Mesothelial cell of epicardium (in vitro differentiated cells): ENCODE measurements at places on chromosomes 6 and 20.

DNA sequence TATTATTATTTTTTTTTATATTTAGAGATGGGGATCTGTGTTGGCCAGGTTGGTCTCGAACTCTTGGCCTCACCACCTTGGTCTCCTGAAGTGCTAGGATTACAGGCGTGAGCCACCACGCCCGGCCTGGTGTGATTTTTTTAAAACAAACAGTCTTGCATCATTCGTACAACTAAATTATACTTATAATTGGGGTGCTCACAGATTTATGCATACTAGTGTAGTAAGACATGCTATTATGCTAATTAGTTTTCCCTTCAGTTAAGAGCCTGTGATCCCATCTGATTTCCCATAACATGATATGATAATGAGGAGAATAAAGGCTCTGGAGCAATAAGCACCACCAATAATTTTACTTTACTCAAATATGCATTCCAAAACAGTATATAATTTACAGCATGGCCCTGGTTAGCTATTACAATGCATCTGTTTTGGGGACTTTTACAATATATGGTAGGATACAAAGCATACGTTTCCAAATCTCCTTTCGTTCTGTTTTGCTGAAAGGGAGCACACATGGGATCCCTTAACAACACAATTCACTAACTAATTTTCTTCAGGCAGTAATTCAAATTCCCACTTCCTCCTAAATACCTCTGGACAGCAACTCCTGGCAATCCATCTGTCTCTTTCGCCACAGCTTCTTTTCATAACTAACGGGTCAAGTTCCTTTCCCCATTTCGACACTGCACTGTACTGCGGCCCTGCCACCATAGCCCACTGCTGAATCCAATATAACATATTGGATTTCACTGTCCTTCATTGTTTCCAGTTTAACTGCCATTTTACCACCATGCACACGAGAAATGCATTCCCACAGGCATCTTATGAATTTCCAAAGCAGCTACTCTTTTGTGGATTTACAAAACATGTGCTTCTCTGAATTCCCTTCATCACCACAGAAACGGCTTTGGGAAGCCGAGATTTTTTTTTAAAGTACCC, 1.7 kb downstream of the NUDT3 start:
- DNase-seq: no peak

GRCh38 chr6:138719744-138720143, 53.8 kb upstream of the CCDC28A start:
- DNase-seq: no peak

DNA sequence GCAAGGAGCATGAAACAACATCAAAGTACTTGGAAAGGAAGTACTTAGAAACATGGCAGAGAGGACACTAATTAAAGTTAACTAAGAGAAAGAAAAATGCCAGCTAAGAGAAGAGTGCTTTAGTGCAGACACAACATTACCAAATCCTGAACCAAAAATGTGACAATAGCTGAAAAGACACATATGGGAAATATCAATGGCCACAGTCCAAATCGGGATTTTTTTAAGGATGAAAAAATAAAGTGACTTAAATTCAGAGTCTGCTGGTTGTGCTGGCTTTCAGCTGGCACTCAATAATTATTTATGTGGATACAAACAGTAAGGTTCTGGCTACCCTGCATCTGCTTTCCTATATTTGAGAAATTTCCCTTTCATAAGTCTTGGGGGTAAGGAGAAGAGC, 12.6 kb upstream of the DST start:
- DNase-seq: no peak

GRCh38 chr20:46357030-46357514, 48.8 kb upstream of the CDH22 start:
- DNase-seq: no peak

GRCh38 chr6:55925292-55925691, 49.9 kb upstream of the BMP5 start:
- no peak for DNase-seq

- no peak for DNase-seq
These were observed 35.0 kb upstream of the TENT5A start for GRCh38 chr6:81787313-81788068.

DNA sequence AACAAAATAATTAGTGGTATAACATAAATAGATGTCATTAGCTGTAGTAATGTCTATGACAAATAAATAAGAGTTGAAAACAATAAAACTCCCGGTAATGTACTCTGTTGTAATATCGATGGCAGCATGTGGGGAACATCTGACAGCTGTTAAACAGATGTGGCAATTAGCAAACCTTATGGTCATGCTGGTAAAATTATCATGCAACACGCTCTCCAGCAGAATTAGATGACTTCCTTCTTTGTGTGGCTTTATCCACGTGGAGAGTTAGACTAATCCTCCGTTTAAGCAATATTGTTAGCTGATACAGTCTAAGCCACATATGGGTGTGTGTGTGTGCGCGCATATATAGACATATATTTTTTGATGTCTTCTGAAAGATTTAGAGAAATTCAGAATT, 77.7 kb upstream of the ZFP64 start:
- no peak for DNase-seq

DNA sequence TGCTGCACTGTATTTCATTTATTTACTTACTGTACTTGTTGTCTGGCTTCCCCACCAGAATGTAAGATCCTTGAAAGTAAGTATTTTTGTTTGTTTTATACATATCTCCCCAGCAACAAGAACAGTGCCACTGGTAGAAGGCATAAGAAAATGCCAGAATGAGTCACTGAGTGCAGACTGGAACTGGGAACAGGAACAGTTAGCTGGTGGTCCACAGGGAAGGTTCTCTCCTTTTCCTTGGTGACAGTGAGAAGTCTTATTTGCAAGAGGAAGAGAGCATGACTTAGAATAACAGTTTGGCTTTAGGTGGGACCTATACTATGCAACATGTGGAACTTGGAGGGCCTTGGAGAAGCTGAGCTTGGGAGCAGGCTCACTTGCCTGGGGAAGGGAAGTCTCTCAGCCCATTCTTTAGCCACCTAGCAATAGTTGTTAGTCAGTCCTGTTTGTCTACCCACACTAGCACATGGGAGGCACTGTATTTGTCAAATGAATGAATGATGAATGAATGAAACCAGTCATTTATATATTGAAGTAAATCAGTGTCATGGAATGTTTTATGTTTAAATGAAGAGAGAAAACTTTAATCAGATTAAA, 203.5 kb downstream of the KCNQ5 start:
- no peak for DNase-seq

DNA sequence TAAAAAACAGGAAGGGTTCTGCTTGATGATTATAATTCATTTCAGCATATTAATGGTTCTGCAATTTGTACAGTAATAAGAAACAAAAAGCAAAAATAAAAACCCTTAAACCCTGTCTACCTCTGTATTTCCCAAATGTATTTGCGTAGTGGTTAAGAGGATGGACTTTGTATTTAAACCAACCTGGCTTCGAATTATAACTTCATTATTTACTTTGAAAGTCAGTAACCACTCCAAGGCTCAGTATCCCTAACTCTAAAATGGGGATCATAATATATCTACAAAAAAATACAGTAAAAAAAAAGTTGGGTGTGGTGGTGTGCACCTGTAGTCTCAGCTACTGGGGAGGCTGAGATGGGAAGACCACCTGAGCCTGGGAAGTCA, 21.4 kb downstream of the PERP start:
- no peak for DNase-seq

DNA sequence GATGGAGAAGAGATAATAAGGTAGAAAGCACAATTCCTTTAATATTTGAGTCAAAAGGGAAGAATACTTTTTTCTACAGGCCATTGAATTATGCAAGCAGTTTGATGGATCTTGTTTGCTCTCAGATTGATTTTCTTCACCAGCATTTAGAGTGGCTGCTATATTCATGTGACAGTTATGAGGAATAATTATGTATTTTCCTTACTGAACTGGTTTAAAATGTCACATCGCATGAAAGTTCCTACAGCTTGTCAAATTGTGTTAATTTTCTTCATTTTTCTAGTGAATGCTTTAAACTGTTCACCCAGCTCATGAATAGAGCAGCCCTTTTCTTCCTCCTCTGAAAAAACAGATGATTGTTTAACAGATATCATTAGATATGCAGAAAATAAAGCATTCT, 37.4 kb upstream of the TPD52L1 start:
- no peak for DNase-seq

- DNase-seq: no peak
These were observed 19.0 kb downstream of the DLL1 start for GRCh38 chr6:170271771-170272314.

DNA sequence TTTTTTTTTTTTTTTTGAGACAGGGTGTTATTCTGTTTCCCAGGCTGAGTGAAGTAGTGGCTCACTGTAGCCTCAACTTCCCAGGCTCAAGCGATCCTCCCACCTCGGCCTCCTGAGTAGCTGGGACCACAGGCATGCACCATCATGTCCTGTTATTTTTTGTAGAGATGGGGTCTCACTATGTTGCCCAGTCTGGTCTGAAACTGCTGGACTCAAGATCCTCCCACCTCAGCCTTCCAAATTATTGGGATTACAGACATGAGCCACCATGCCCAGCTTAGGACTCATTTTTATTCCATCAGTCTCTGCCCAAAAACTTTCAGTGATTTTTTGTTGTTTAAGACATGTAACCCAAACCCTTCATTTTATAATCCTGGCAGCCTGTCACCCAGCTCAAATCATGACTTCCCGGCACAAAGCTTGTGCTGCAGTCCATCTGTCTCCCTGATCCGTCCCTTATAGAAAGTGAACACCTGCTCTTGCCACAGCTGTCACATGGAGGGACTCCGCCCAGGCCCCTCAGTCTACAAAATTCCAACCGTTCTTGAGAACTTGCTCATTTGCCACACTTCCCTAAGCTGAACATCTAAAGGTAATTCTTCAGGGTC, 183.9 kb upstream of the JARID2 start:
- DNase-seq: no peak

DNA sequence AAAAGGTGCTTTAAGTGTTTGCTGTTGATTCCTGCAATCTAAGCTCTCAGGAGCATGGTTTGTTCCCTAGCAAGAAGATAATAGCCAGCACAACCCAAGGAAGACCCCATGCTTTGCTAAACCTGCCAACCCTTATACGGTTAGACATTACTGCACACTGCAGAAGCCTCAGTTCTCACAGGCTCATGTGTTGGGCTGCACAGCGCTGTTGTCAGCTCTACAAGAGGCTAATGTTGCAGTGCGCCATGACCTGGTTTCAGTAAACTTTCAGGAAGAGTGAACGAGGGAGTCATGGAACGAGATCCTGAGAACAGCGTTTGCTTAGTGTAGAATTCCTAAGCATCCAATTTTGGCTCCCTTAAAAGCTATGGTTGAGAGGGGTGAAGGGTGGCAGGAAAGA, 218.5 kb downstream of the ARHGAP18 start:
- DNase-seq: no peak

DNA sequence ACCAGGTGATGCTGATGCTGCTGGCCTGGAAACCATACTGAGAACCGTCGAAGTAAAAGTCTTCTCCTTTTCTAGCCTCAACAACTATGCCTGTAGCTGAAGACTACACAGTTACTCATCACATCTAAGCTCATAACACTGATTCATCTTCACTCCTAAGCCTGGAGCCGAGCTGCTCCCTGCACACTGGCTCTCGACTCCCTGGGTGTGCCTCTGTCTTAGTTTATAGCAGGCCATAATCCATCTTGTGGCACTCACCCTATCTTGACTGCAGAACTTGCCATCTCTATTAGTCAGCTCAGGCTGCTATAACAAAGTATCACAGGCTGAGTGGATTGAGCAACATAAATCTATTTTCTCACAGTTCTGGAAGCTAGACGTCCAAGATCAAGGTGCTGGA, 191.0 kb downstream of the UNC5CL start:
- no peak for DNase-seq
